Transverse colon (tissue), 4 donors: ENCODE measurements at places on chromosomes 1 and 21. TPM values are rescaled to one million over a fixed set of nuclear protein-coding genes. Genes with fewer than 3 reads are reported as not detected.
A peak's percentile ranks its signal among the peaks of the same experiment; 100 is the strongest.

Gene NDUFS5
- total RNA-seq, result 279 TPM

Gene SPSB1
- 40.0 TPM for total RNA-seq

Gene SERPINC1
- total RNA-seq, result 1.1 TPM

Gene CLIC4
- 52.4 TPM for total RNA-seq

Gene CELA2B
- total RNA-seq, result not detected

Gene MYBPHL
- total RNA-seq, result not detected

Gene COL16A1
- 57.7 TPM for total RNA-seq

DNA sequence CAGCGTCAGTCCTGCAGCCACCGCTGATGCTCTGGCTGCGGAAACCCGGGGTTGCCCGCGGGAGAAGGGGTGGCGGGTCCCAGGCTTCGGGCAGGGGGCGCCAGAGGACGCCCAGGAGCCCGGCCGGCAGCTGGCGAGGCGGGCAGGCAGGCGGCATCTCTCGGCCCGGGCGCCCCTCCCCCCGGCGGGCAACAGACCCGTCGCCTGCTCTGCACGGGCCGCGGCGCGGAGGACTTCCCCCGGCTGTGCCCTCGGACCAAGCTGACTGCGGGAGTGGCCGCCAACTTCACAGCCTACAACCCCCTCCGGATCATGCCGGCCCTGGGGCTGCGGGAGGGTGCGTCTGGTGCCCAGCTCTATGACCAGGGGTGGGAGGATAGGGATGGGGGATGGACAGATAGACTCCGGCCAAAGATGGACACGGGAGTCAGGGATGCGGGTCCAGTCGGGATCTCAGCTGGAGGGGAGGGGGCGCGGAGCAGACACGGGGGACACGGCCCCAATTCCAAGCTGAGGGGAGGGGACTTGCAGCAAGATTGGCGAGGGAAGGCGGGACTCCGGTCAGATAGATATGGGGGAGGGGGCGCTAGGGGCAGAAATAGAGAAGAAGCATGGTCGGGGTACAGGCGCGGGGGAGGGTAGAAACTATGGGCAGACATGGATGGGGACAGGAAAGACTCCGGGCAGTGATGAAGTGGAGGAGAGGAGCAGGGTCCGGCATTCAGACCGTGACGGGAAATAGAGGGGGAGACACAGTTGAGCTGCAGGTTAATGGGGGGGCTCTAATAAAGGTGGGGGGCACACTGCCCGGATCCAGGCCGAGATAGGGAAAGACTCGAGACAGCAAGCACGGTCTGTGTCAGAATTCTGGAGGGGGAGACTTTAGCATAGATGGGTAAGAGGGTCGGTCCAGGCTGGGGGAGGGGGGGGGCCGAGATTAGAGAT is 1.1 kb downstream of the ADGRB2 start:
- DNase-seq, result peak; percentile 71
- H3K4me1 ChIP-seq, result peaks cover 40% of the 10 kb centered on the region
- H3K4me3 ChIP-seq, result peak overlapping the region; percentile 32
- H3K36me3 ChIP-seq, result no peaks in the 10 kb centered on the region

- no peak for DNase-seq
- H3K27me3 ChIP-seq, result no peaks in the 10 kb centered on the region
- peaks cover 13% of the 10 kb centered on the region for H3K36me3 ChIP-seq
- H3K27ac ChIP-seq, result peak within 1 kb of the TSS; percentile 93
- H3K4me3 ChIP-seq, result peak within 1 kb of the TSS; percentile 75
Observed at GRCh38 chr1:244050835-244051444, at the start of gene ZBTB18. TSS of gene ZBTB18 (plus strand) at chr1:244051283. CDS start at chr1:244051432, 149 bp downstream.

GRCh38 chr1:230827081-230827681 is 41.1 kb downstream of the C1orf198 start:
- H3K4me3 ChIP-seq, result no peak overlapping the region
- H3K4me1 ChIP-seq, result peaks cover 11% of the 10 kb centered on the region
- H3K27ac ChIP-seq, result no peak overlapping the region

- no peak overlapping the region for H3K4me3 ChIP-seq
- H3K36me3 ChIP-seq, result no peaks in the 10 kb centered on the region
- no peaks in the 10 kb centered on the region for H3K4me1 ChIP-seq
- peak overlapping the region; percentile 49 for H3K27ac ChIP-seq
Observed at GRCh38 chr1:178126741-178127185, 32.9 kb downstream of the RASAL2 start.

GRCh38 chr1:156293895-156294294 is 1.6 kb downstream of the GLMP start:
- H3K4me3 ChIP-seq, result no peak overlapping the region
- H3K4me1 ChIP-seq, result peaks cover 24% of the 10 kb centered on the region
- no peaks in the 10 kb centered on the region for H3K27me3 ChIP-seq
- no peak overlapping the region for H3K27ac ChIP-seq

DNA sequence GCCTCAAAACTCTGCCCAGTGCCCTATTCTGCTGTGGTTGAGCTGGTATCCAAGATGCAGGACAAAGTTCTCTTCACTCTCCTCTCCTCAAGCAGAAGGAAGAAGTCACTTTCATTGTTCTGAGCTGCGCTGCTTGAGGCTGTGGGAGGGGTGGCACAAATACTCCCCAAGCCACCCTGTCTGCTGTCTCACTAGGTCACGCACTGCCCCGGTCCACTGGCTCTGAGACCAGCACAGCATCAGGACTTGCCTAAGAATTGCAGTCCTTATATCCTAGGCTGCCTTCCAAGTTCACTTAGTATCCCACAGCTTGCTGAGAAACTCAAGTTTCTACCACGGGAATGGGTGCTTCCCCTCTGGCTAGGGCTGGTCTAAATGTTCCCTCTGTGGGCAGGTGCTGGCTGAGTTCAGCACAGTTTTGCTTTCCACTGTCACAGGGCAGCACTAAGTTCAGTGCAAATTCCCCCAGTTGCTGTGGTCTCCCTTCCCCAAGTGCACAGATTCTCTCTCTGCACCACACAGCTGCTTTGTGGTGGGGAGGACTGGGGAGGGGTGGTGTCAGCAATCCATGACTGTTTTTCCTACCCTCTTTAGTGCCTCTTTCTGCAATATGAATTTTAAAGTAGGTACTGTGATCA is 32.4 kb downstream of the SLC9C2 start:
- H3K27me3 ChIP-seq, result no peaks in the 10 kb centered on the region
- no peaks in the 10 kb centered on the region for H3K36me3 ChIP-seq
- no peak overlapping the region for H3K4me3 ChIP-seq
- DNase-seq, result no peak

DNA sequence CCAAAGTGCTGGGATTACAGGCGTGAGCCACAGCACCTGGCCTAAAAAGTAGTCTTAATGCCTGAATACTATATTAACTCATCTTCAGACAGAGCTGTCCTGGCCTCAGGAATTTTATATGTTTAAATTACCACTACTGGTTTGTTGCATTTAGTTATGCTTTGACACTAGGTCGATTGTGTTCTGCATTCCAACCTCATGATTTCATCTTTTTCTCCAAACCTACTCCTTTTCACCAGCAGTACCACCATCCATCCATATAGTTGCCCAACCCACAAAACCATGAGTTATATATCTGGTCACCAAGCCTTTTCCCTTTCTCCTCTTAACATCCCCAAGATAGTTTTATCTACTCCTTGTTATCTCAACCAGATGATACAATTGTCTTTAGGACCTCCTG is 22.6 kb downstream of the FMO5 start:
- H3K27me3 ChIP-seq, result no peaks in the 10 kb centered on the region
- H3K27ac ChIP-seq, result no peak overlapping the region
- H3K4me3 ChIP-seq, result no peak overlapping the region
- no peaks in the 10 kb centered on the region for H3K4me1 ChIP-seq

DNA sequence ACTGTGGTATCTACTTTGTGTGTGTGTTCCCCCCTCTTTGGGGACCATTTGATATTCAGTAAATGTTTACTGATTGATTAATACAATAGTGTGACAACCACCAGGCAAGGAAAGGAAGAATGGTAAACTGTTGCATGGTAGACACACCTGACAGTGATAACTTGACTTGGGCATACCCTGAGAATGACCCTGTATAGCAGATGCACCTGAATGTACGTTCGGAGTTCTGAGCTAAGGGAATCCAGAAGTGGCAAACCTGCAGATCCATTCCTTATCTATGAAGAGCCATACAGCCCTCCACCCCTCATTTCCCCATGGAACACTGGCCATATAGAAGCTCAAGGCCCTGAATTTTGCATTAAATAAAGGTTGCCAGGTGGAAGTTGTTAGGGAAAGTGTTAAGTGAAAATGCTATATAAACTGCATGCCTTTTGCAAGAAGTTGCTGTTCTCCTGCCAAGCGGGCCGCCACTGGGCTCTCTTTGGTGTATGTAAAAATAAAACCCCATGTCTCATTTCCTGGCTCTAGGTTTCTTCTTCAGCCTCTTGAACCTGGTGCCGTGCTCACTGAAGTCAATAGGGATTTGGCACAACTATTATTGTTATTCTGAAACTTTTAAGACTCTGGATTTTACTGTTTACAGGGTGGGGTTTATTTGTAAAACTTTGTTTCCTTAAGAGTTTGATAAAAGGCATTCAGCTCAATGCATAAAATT is 32.6 kb upstream of the DENND1B start:
- no peak overlapping the region for H3K4me3 ChIP-seq
- H3K27me3 ChIP-seq, result no peaks in the 10 kb centered on the region
- peaks cover 12% of the 10 kb centered on the region for H3K4me1 ChIP-seq
- H3K27ac ChIP-seq, result no peak overlapping the region

- DNase-seq, result peak; percentile 18
- H3K4me1 ChIP-seq, result no peaks in the 10 kb centered on the region
- H3K27me3 ChIP-seq, result peaks cover 11% of the 10 kb centered on the region
Observed at GRCh38 chr1:245173446-245174211, 18.8 kb downstream of the KIF26B start.

GRCh38 chr21:37149411-37149810 is 76.4 kb downstream of the TTC3 start:
- H3K36me3 ChIP-seq, result no peaks in the 10 kb centered on the region
- peaks cover 17% of the 10 kb centered on the region for H3K4me1 ChIP-seq
- DNase-seq, result no peak
- no peaks in the 10 kb centered on the region for H3K27me3 ChIP-seq

DNA sequence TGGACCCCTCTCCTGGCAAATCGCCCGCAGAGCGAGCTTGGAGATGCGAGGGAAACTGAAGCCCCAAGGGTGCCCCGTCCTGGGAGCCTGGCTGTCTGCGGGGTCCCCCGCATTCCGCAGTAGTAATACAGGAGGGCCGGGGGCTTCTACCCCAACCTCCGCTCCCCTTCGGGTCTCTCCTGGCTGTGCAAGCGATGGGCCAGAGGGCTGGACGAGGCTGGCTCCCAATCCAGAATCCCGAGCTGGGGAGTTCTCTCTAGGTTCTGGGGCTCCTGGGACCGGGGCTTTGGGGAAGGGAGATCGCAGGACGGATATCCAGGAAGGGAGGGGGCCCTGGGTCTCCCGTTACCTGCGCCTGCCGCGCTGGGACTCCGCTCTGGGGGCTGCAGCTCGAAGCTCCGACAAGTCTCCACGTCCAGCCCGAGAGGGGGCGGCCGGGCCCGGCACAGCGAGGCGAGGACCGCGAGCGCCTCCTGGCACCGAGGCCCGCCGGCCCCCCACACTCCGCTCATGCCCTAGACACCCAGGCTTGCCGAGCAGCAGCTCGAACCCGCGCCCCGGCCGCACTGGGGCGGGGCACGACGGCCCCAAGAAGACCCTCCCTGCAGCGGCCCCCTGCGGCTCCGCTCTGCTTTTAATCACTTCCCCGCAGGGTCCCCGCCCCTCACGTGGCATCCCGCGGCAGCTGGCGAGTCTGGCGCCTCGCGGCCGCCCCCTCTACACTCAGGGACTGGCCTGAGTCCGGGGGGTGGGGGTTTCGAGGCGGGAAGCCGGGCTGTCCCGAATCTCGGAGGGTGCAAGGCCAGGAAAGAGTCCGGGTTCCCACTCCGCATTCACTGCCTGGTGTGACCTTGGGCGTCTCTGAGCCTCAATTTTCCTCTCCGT is at the start of gene SYT6:
SYT6 (minus strand) TSS at position 609 of the 885 bp plus-strand sequence; CDS start at position 512, 97 bp downstream.
- H3K4me1 ChIP-seq, result peaks cover 21% of the 10 kb centered on the region
- peaks cover 92% of the 10 kb centered on the region for H3K27me3 ChIP-seq
- no peaks in the 10 kb centered on the region for H3K36me3 ChIP-seq
- peak within 1 kb of the TSS; percentile 50 for H3K4me3 ChIP-seq
- no peak for DNase-seq

- no peaks in the 10 kb centered on the region for H3K36me3 ChIP-seq
- H3K4me1 ChIP-seq, result no peaks in the 10 kb centered on the region
- no peak overlapping the region for H3K27ac ChIP-seq
- H3K27me3 ChIP-seq, result no peaks in the 10 kb centered on the region
- DNase-seq, result no peak
Observed at GRCh38 chr1:101317590-101317989, 80.8 kb downstream of the S1PR1 start.

DNA sequence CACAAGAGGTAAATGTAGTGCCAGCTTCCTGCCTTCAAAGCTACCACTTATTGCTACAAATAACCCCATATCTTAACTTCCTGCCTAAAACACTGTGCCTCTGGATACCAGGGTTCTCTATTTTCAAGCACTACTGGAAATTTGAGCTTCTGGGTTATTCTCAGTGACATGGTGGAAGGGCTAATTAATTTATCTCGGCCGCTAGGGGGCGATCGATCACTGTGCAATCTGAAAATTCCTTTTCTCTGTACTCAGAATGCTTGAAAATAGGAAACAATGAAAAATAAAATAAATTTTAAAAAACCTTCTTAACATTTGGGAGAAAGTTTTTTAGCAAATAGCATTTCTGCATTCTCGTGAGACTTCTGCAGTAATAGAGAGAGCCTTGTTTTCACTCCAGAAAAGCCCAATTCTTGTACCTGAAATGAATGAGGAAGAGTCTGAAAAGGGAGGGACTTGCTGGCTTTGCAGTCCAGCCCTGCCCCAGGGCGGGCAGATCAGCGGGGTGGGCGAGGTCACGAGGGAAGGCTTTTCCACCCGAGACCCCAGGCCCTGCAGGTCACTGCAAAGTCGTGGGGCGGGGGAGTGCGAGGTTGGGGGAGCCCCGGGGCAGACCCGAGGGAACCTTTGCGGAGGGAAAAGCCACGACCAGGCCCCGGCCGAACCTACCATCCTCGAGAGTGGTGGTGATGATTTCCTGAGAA is 276.7 kb downstream of the PCP4 start:
- H3K4me1 ChIP-seq, result no peaks in the 10 kb centered on the region
- no peaks in the 10 kb centered on the region for H3K36me3 ChIP-seq
- H3K27ac ChIP-seq, result no peak overlapping the region
- H3K27me3 ChIP-seq, result no peaks in the 10 kb centered on the region

DNA sequence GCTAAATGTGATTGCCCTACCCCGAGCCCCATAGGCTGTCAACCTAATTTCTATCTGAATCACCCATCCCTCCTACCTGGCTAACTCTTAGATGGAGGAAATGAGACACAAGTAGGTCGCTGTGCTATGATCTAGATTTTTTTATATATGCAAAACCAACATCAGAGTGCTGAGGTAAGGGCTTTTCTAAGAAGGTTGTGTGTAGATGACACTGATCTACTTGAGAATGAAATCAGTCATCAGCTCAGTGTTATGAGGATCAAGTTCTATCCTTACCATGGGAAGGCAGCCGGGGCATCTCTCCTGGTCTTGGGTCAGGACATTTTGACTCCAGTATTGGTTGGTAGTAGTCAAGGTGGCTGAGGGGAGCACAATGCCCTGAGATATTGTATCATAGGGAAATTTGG is 23.6 kb downstream of the SLAMF1 start:
- no peak overlapping the region for H3K4me3 ChIP-seq
- no peaks in the 10 kb centered on the region for H3K36me3 ChIP-seq
- H3K4me1 ChIP-seq, result no peaks in the 10 kb centered on the region
- DNase-seq, result no peak
- peak overlapping the region; percentile 23 for H3K27ac ChIP-seq

- H3K27me3 ChIP-seq, result no peaks in the 10 kb centered on the region
- DNase-seq, result no peak
- peak overlapping the region; percentile 88 for H3K27ac ChIP-seq
- peaks cover 18% of the 10 kb centered on the region for H3K4me1 ChIP-seq
Observed at GRCh38 chr21:40051801-40052200, 184.6 kb downstream of the PCP4 start.
